ENCODE measurements at places on chromosomes 11 and 22. TPM values are rescaled to one million over a fixed set of nuclear protein-coding genes. Genes with fewer than 3 reads are reported as not detected.

Gene FXYD6
- polyA plus RNA-seq, result 147 TPM

Gene MEI1
- 1.3 TPM for polyA plus RNA-seq

Gene OR51I1
- not detected for polyA plus RNA-seq

Gene C11orf65
- 2.6 TPM for polyA plus RNA-seq

Gene OR4A16
- polyA plus RNA-seq, result not detected

Gene ROM1
- polyA plus RNA-seq, result 3.5 TPM

Gene GSTP1
- polyA plus RNA-seq, result 1,003 TPM

Gene OR2AT4
- polyA plus RNA-seq, result not detected

Gene KRTAP5-2
- not detected for polyA plus RNA-seq

Gene KCNJ4
- polyA plus RNA-seq, result 0.51 TPM

Gene MOV10L1
- polyA plus RNA-seq, result 0.87 TPM

Gene OR51E1
- 2.2 TPM for polyA plus RNA-seq

Gene LIPT2
- 10.7 TPM for polyA plus RNA-seq

Gene FGF3
- polyA plus RNA-seq, result not detected

Gene RDX
- polyA plus RNA-seq, result 177 TPM

Gene SLC7A4
- polyA plus RNA-seq, result 1.5 TPM

Gene ANO1
- polyA plus RNA-seq, result 16.5 TPM

Gene OR5B21
- polyA plus RNA-seq, result not detected

All from right renal pelvis (tissue), 4 donors.